ENCODE measurements at places on chromosomes 3 and 15. TPM values are rescaled to one million over a fixed set of nuclear protein-coding genes. Genes with fewer than 3 reads are reported as not detected.

The HHATL gene
- 0.26 TPM for polyA plus RNA-seq

DNA sequence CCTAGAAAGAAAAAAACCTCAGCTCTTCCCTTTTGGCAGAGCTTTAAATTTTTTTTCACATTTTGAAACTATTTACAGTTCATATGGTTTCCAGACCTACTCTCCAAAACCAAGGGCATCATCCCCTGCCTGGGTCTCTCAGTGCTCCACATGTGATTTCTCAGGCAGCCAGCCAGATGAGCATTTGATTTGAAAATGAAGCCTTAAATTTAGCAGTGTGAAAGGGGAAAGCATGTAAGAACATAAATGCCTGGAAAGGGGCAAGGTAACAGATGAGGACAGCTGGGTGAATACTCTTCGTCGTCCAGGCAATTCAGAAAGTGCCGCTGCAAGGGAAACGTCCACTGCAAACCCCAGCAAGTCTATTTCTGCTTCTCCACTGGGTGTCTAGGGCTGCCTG, 94.8 kb downstream of the ATP8B4 start:
- H3K27ac ChIP-seq = no peak overlapping the region
- no peak for DNase-seq
- no peaks in the 10 kb centered on the region for H3K36me3 ChIP-seq

GRCh38 chr3:144744473-144744872, 772.9 kb downstream of the DIPK2A start:
- no peaks in the 10 kb centered on the region for H3K27me3 ChIP-seq
- H3K36me3 ChIP-seq = no peaks in the 10 kb centered on the region
- no peak for DNase-seq
- H3K4me3 ChIP-seq = no peak overlapping the region
- H3K27ac ChIP-seq = no peak overlapping the region

- no peak overlapping the region for H3K27ac ChIP-seq
- no peak overlapping the region for H3K4me3 ChIP-seq
- peaks cover 6% of the 10 kb centered on the region for H3K4me1 ChIP-seq
- no peak for DNase-seq
- peaks cover 23% of the 10 kb centered on the region for H3K27me3 ChIP-seq
Observed at GRCh38 chr3:11199902-11200845, 45.9 kb downstream of the HRH1 start.

The HSPBAP1 gene
- 4.2 TPM for polyA plus RNA-seq

The CASR gene
- polyA plus RNA-seq = not detected

GRCh38 chr3:167120828-167121227, 259.3 kb downstream of the ZBBX start:
- no peaks in the 10 kb centered on the region for H3K4me1 ChIP-seq
- no peaks in the 10 kb centered on the region for H3K27me3 ChIP-seq
- no peaks in the 10 kb centered on the region for H3K36me3 ChIP-seq
- no peak overlapping the region for H3K27ac ChIP-seq
- no peak for DNase-seq

The CRABP1 gene
- polyA plus RNA-seq = not detected

DNA sequence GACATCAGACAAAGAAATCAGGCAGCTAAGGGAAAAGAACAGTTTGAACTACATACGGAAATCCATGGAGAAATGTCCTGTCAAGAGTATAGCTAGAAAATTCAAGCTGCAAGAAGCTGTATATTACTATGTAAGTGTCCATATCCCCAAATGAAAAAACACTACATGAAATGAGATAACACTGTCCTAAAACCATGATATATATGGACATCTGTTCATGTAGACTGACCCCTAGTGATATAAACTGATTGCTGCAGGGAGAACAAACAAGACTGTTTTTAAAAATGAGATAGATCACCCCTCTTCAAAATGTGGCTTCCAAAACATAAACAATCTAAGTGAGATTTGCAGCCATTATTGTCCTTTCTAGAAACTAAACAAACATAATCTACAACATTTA, 985.6 kb downstream of the EPHA3 start:
- H3K27ac ChIP-seq = no peak overlapping the region
- no peaks in the 10 kb centered on the region for H3K27me3 ChIP-seq
- no peak overlapping the region for H3K4me3 ChIP-seq

The RARRES1 gene
- not detected for polyA plus RNA-seq

All from HepG2 (cell line).